NCI-H1092 (cell line): ENCODE measurements at places on chromosomes 7 and 10.

- no peak for DNase-seq
These were observed 80.9 kb downstream of the COBL start for GRCh38 chr7:51235593-51236313.

DNA sequence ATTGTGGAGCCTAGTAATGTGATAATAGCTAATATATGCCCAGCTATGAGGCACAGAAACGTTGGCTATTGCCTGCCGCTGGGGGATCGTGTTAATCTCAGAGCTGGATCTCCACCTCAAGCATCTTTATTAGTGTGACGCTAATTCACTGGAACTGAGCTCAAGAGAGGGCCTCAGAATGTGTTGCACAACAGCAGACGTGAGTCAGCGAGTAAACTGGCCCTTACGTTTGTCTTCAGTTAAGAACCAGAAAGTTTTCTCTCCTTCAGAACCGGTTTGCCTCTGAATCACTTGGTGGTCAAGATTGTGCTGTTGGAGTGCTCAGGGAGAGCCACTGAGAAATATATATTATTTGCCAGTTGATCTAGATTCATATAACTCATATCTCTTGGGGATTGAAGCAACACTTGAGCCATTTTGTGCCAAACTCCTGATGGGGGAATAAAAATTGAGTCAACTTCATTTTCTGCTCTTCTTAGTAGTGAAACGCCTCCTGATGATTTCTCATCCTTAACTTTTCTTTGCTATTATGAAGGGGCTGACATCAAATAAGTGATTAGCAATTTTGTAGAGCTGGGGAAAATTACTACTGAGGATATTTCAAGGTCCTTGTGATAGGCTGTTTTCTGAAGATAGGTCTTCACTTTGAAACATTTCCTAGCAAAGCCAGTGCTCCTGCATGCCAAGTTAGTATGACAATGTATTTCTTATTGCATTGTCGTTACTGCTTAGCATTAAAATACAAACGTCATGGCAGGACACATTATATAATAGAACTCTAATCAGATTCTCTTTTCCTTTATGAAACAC is 22.3 kb downstream of the BZW2 start:
- DNase-seq = no peak

DNA sequence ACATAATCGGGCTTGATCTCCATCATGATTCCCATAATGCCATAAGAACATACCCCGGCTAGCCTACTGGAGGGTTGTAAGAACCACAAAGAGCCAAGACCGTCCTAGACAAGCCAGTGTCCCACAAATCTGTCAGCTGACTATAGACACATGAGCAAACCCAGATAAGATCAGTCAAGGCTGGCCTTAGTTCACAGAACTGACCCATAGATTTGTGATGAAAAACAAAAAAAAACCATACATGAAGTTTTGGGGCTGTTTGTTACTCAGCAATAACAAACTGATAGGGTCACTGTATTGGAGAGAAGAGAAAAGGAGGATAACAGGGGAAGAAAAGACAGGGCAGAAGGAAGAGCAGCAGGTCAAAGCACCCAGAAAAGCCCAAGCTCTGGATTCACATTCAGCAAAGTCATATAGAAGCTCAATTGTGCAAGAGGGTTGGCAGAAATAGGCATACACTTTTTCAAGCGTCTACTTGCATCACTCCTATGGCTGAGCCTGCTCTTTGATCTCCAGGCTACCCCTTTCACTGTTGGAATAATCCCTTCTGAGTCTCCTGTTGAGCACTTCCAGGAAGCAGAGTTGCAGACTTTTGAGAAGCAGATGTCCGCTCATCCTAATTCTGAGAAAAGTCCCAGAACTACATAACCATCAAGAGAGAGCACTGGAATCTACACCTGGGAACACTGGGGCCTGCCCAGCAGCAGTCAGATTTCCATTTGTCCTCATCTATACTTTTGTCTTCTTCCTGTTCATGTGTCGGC is 122.0 kb upstream of the HABP2 start:
- DNase-seq = no peak

GRCh38 chr7:50822706-50823105 is 40.0 kb upstream of the GRB10 start:
- DNase-seq = no peak

DNA sequence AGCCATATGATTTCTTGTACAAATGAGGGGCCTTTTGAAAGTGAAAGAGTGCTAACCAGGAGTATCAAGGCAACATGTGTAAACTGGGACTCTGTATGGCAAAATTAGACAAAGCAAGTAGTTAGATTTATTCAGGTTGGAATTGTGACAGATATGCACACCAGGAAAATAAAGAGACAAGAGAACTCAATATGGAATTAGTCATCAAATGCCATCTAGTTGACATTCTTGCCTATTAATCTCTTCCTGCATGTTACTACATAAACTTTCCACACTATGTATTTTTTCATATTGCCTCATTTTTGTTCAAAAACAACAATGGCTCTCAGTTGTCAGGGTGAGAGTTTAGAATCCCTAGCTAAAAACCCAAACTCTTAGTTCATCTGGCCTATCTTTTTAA is 799.0 kb downstream of the NRG3 start:
- no peak for DNase-seq

- no peak for DNase-seq
These were observed 138.7 kb downstream of the CUX1 start for GRCh38 chr7:101956130-101956529.
